ENCODE measurements at places on chromosomes 1 and 21. TPM values are rescaled to one million over a fixed set of nuclear protein-coding genes. Genes with fewer than 3 reads are reported as not detected.

The TEX35 gene
- total RNA-seq, result not detected

The TNFRSF25 gene
- total RNA-seq, result 34.3 TPM

The NT5C1A gene
- total RNA-seq, result not detected

The BMP8B gene
- total RNA-seq, result 0.10 TPM

- DNase-seq, result no peak
Measured at GRCh38 chr1:65232461-65232990, 76.8 kb upstream of the DNAJC6 start.

DNA sequence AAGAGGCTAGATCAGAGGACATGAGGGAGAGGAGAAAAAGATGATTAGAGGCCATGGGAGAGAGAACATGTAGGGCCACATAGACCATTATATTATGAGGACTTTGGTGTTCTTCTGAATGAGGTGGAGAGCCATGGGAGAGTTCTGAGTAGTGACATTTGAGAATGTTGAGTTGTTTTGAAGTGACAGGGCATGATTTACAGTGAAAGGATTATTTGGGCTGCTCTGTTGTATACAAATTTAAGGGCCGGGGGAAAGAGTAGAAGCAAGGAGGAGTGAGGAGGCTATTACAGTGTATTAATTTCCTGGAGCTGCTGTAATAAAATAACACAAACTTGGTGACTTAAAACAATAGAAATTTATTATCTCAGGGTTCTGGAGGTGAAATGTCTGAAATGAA lies 102.5 kb upstream of the RGS4 start:
- no peak for DNase-seq

DNA sequence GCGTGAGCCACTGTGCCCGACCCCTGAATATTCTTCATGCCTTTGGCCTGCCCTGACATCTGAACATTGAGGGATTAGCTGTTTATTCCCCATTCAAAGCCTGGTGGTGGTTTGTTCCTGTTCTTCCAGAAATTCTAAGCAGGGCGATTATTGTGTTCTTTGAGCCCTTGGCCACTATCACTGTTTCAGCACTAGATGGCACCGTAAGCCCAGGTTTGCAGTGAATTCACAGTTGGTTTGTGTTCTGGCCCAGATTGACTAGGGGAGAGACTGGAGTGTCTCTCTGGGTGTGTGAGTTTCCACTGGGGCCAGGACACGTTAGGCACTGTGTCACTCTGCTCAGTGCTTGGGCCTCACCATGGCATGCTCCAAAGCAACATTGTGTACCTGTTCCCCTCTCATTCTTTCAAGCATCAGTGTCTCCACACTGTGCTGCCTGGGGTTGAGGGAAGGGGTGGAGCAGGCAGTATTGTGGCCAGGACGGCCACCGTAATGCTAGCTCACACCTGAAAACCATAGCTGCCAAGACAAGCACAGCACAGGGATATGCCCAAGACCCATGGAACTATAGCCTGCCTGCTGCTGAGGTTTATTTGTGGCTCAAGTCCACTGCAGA lies 52.7 kb downstream of the PKN2 start:
- no peak for DNase-seq

DNA sequence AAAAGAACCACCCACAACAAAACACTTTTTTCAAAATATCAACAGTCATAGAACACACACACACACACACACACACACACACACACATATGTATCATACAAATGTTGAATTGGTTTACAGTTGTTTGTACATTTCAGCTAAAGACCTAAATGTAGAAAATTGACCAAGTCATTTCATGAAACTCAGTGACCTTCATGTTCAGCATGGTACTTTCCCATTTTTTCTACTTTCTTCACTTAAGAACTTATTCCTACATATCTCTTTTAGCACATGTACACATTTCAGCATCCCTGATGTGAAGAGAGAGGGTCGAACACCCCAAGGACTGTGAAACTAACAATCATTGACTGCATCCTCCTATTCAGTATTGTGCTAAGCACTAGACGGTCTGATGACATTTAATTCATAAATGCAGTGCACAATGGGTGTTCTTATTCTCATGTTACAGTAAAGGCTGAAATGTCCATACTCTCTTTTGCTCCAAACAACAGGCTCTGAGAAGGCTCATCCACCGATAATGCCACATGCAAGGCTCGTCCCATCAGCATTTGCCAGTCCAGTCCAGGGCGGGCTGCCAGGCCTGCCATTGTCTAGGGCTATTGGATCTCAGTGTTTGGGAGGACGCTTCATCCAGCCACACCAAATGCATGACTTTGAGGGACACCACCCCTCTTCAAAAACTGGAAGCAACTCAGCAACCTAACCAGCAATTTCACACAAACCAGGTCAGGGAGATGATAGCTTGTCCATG lies 150.1 kb upstream of the RUNX1 start:
- no peak for DNase-seq

DNA sequence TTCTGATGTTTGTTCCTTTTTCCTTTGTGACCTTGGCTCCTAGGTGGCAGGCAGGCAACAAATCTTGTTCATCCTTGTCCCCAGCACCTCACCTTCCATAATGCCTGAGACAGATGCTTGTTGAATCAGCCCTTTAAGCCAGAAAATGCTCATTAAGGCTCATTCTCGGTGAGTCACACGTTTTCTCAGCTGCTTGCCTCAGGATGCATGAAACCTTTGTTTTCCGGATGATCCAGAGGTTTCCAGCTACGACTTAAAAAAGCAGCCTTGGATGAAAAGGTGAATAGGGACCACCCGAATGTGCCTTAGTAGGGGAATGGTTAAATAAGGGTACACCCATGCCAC lies 4.6 kb upstream of the ATP13A2 start:
- peak; percentile 79 for DNase-seq

DNA sequence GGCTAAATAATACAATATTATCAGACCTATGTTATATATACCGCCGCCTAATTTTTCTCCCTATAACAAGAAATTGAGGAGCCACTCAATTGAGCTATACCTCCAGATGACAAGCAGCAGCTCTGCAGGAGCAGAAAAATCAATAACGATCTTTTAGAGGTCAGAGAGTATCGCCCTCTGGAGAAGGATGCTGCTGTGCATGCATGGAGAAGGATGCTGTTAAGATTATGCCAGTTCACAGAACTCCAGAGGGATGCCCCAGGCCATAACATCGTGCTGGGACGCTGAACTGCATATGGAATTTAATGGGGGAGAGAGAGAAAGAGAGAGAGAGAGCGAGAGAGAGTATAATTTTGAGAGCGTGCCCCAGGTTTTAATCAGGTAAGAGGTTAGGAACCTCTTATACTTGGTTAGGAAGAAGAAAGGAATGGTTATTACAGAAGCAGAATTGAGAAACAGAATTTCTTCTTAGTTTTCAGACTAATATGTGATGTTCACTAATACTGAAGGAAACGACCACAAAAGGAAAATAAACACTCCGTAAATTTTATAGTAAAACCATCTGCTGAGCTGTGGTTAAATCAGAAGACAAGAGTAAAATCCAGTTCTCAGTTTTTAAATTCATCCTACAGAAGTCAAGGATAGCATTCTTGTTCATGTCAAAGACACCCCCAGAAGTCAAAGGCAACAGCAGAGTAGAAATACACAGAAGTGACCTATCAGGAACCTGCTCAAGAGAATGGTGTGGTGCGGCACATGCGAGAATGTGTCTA lies 111.1 kb downstream of the SMYD2 start:
- DNase-seq, result no peak

DNA sequence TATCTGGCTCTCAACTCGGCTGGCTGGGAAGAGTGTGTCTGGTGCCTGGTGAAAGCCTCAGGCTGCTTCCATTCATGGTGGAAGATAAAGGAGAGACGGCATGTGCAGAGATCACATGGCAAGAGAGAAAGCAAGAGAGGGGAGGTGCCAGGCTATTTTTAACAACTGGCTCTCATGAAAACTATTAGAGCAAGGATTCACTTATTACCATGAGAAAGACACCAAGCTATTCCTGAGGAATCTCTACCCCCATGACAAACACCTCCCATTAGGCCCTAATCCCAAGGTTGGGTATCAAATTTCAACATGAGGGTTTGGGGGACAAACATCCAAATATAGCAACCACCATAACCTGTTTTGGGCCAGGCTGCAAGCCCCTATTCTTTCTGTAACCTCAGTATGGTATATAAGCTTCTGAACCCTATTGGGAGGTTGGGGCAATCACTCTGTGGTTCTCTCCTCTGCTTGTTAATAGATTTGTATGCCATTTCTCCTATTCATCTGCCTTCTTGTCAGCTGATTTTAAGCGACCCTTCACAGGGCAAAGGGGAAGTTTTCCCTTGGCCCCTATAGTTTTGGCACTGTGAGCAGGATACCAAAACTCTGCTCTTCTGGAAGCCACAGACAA lies 179.0 kb upstream of the TNR start:
- DNase-seq, result no peak

Measured in foreskin keratinocyte (primary cell).